Type B pancreatic cell (in vitro differentiated cells): ENCODE measurements at places on chromosomes 4 and X.

GRCh38 chr4:101279377-101279871, 67.9 kb downstream of the PPP3CA start:
- DNase-seq, result no peak

GRCh38 chrX:132791714-132792113, 166.7 kb downstream of the HS6ST2 start:
- no peak for DNase-seq

- peak; percentile 81 for DNase-seq
Observed at GRCh38 chrX:49184294-49185281, 1.6 kb downstream of the PRICKLE3 start.

GRCh38 chrX:12892716-12893115, 13.7 kb upstream of the TLR8 start:
- DNase-seq, result no peak

- DNase-seq, result no peak
Observed at GRCh38 chrX:128165884-128166408, 113.7 kb upstream of the ACTRT1 start.

DNA sequence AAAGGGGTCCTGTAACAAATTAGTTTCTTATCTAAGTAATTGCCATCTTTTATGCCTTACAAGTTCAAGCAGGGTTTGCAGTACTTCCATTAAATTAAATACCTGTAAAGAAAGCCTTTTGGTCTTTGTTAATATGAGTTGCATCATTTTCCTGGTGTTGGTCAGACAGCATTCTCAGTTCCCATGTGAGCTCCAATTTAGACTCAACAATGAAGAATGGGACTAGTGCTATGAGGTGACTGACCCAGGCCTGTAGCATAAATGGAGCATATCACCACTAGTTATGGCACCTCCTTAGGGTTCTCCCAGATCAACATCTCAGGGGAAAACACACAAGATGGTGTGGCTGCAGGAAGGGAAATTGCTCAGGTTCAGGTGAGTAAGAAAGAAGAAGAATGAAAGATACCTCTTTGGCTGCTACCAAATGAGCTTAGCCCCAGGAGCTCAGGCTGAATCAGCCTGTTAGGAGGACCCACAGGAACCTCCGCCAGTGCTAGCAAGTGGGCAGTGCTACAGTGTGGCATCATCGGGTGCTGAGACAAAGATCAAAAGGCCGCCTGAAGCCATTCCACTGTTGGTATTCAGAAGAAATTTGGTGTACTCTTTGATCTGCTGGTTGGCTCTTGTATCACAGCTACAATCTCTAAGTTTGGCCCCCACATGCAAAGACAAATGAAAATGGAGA, 1.8 kb downstream of the TTC29 start:
- DNase-seq, result no peak

DNA sequence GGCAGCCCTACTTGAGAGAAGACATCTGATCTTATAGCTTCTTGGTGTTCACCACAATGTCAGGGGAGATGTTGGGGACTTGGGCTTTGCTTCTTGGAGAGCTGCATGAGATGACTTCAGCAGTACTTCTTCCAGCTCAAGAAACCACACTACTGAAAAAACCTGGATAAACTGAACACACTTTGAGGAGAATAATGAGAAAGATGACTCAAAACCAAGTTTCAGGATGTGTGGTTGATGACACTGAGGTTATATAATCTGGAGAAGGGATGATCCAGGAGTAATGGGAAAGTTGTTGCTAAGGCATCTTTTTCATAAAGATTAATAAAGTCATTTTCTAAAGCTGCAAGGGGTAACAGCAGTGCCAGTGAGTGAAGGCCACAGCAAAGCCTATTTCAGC, 58.4 kb upstream of the PNPLA4 start:
- no peak for DNase-seq

- no peak for DNase-seq
Observed at GRCh38 chrX:150094996-150095395, 156.7 kb upstream of the EOLA2 start.

DNA sequence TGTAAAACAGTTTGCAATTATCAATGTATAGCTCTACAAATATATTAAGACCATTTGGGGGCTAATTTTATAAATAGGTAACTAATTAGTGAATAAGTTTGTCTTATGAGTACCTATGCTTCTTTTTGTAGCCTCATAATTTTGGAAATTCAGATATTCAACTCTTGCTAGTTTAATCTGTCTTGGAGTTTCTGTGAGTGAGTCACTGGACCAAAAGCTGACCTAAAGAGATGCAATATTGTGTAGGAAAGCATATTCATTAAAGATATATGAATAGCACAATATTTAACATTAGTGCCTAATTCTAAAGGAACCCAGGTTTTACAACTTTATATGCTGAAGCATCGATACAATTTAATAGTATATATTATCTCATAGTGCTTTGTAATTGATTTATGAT, 161.3 kb upstream of the PCDH18 start:
- no peak for DNase-seq

DNA sequence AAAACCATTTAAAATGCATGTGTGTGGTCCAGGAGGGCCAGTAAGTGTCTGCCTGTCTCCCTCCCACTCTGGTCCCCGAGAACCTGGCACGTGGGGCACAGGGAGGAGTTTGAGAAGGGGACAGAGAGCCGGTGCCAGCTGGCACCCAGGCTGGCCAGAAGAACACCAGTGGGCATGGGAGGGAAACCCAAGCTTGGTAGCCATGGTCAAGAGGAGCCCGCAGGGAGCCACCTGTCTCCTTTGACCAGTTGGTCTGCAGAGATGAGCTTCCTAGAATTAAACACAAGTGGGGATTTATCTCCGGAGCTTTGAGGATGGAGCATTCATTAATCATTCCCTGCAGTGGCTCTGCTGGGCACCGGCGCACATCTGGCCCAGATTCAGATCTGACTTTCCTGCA, 41.6 kb downstream of the HMX1 start:
- DNase-seq, result peak; percentile 44

- DNase-seq, result no peak
Observed at GRCh38 chr4:79949178-79949577, 123.9 kb downstream of the ANTXR2 start.

GRCh38 chrX:152928761-152929400, 31.0 kb downstream of the ZNF185 start:
- no peak for DNase-seq

GRCh38 chr4:177964693-177965168, 522.5 kb upstream of the AGA start:
- no peak for DNase-seq

DNA sequence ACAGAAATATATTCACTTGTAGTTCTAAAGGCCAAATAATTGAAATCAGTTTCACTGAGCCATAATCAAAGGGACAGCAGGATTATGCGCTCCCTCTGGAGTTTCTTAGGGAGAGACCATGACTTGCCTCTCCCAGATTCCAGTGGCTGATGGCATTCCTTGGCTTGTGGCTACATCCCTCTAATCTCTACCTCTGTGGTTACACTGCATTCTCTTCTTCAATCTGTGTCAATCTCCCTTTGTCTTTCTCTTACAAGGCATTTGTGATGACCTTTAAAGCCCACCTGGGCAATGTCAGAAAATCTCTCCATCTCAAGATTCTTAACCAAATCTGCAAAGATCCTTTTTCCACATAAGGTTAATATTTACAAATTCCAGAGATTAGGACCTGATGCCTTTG, 260.2 kb downstream of the UNC5C start:
- no peak for DNase-seq

DNA sequence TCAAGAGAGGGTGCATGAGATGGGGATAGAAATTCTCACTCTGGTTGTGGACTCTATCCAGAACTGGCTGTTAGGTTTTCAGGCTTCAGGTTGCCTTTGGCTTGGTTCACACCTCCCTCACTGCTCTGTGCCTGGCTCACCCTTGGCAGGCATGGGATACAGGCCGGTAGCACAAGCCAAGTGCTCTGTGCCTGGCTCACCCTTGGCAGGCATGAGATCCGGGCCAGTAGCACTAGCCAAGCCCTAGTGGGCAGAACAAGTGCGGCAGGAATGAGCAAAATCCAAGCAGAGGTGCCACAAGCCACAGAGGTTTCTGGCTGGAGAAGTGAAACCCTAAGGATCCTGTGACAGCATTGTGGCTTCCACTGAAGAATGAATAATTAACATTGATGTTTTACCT, 1642.3 kb downstream of the C4orf33 start:
- no peak for DNase-seq

DNA sequence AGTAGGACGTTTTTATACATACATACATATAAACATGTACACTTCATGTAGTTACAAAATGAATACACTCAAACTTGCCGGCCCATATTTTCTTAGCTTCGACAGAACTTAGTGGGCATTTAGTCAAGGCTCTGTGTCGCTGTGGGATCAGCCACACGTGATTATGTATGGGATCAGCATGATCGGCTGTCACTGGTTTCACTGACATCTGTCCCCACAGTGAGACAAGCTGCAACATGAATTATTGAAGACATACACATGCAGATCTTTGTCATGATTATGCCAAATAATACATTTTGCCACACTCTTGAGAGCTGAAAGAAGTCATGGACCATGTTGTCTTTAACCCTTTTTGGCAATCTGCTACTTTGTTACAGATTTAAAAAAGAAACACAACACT, 38.2 kb upstream of the NAA11 start:
- DNase-seq, result no peak

GRCh38 chrX:148574237-148574973, 74.0 kb downstream of the AFF2 start:
- no peak for DNase-seq

GRCh38 chr4:144646523-144647094, 653 bp downstream of the HHIP start:
- DNase-seq, result no peak

DNA sequence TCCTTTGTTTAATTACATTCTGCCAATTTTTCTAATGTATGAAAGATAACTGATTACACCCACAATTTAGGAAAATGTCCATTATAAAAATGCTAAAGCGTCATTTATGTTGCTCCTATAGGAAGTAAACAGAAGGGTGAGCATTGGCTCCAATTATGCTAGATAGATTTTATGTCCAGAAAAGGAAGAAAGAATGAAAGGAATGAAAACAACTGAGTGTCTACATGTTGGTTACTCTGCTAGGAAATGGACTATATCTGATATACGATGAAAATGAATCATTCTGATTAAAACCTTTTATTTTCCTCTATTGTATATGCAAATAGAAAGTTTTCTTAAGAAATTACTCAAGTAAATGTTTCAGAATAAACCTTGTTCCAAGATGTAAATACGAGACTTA, 1.6 kb downstream of the ENAM start:
- no peak for DNase-seq

DNA sequence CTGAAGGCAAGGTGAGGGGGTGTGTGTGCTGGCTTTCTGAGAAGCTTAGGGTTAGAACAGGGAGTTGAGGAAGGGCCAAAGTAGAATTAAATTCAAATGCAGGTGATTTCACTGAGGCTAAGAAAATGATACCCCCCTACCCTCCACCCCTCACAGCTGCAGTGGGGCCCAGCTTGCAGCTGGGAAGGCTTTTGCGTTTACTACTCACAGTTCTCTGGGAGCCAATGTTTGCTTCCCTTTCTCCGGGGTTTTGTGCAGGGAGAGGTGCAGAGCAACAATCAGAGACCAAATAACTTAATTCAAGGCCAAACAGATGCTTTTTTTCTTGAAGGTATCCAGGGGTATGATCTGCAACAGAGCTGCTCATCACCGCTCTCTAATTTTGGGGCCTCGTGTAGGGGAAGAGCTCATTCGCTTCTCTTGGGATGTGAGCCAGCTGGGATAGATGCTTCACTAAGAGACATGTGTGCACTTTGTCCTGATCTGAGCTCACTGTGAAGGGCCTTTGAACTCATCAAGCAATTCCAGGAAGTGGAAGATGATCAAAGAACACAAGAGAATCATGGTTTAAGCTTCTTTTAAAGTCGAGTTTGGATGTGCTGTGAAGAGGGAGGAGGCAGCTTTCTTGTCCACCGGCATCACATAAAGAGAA, 122.7 kb upstream of the C1GALT1C1 start:
- no peak for DNase-seq

- DNase-seq, result no peak
Observed at GRCh38 chr4:69668680-69669079, 15.6 kb upstream of the UGT2A1 start.

- DNase-seq, result no peak
Observed at GRCh38 chr4:153639833-153640802, 44.0 kb upstream of the TLR2 start.

- DNase-seq, result no peak
Observed at GRCh38 chr4:4843635-4844291, 15.7 kb upstream of the MSX1 start.

DNA sequence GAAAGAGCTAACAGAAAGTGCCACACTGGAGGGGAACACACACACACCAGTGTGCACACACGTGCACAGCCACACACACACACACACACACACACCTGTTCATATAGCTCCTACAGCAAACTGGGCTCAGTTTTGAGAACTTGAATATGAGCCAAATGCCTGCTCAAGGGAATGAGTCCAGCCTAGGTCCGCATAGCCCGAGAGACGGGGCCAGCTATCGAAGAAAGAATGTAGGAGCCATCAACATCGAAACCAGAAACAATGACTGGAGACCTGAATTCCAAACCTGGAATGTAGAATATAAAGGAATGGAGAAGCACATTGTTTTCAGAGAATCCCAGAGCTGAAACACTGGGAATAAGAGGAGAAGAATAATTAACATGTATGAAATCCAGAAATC, 37.6 kb upstream of the ERVMER34-1 start:
- no peak for DNase-seq

DNA sequence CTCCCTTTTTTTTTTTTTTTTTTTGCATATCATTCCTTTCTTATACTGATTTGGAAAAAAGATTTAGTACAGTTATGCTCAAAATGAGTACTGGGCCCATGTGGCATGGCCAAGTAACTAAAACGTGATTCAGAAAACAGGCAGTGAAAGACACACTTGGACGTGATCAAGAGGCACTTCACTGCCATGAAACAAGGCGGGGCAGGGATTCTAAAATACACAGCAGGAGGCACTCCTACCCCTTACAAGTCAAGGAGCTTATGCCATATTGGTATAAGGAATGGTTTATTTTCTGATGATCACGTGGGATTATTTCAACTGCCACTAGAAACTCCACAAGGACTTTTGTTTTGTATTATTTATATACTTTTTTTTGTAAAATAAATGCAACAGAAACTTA, 72.0 kb downstream of the CHST7 start:
- no peak for DNase-seq

DNA sequence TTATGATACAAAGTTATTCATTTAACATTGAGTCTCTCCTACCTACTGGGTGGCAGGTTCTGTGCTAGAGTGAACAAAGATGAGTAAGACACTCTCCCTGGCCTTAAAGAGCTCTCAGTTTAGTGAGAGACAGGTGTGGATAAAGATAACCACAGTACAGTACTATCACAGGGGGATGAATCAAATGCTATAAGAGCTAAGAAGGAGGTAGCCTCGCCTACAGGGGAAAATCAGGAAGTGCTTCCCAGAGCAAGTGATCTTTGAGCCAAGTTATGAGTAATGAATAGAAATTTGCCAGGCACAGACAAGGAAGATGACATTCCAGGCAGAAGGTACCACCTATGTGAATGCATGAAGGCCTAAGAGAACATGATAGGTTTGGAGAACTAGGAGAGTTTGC, 3.4 kb upstream of the IGBP1 start:
- DNase-seq, result no peak

DNA sequence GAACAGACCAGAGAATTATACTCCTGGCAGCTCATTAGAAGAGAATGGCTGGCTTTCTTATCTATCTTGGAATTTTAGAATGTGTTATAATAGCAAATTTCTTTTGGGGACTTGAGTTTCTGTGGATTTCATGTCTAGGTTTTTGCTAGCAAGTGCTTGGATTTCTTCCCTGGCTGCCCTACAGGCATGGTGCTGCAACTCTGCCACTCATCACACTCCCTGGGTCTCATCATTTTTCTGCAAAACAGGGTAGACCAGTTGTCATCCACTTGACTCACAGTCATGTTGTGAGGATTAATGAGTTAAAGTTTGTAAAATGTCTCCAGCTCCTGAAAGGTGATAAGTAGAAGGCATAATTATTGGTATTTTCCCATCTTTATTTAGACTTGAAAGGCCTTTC, 60.7 kb upstream of the LCORL start:
- no peak for DNase-seq
